ENCODE measurements at places on chromosomes 6 and 20.
A peak's percentile ranks its signal among the peaks of the same experiment; 100 is the strongest.

DNA sequence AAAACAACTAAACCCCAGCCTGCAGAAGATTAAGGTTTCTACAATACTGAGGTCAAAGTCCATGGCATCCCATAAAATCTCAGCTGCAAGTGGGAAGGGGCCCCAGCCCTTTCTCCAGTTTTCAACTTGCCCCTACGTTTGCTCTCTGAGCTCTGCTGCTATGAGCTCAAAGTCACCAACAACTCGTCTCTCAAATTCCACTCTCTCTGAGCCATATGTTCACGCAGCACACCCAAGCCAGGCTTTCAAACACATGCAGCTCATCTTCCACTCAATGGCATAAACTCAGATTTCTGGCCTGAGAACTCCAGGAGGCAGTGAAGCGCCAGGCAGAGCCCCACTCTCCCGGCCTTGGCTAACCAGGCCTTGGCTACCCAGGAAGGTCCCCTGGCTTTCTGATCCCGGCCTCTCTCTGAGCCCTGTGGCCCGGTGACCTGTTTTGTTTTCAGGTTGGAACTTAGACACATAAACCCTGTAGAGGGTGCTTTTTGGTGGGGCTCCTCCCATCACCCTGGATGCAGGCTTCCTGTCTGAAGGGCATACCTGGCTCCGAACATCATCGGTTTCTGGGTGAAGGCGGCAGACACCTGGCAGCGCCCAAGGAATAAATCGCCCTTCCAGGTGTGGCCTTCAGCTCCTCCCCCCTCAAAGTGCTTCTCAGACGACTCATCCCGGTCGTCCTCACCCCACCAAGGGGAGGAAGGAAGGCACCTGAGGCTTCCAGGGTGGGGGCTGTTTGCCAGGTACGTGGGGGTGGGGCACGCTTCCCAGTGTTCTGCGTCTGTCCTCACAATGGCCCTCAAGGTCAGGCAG, 12.4 kb downstream of the SLC22A23 start:
- no peak for DNase-seq

DNA sequence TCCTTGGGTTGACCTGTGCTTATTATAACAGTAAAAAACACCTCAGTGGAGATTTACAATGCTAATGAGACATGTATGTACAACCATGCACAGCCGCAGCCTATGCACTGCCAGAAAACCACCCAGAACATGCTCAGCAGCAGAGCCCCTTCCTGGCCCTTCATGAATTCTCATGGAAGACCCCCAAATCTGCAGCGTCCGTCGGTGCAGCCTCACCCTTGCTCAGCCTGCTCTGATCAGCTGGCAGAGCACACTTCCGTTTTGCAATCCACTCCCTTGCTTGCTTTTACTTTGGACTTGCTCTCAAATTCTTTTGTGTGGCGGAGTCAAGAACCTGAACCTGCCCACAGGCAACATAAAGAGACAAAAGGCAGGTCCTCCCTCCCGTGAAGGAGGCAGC, 378.2 kb upstream of the SULF2 start:
- no peak for DNase-seq

DNA sequence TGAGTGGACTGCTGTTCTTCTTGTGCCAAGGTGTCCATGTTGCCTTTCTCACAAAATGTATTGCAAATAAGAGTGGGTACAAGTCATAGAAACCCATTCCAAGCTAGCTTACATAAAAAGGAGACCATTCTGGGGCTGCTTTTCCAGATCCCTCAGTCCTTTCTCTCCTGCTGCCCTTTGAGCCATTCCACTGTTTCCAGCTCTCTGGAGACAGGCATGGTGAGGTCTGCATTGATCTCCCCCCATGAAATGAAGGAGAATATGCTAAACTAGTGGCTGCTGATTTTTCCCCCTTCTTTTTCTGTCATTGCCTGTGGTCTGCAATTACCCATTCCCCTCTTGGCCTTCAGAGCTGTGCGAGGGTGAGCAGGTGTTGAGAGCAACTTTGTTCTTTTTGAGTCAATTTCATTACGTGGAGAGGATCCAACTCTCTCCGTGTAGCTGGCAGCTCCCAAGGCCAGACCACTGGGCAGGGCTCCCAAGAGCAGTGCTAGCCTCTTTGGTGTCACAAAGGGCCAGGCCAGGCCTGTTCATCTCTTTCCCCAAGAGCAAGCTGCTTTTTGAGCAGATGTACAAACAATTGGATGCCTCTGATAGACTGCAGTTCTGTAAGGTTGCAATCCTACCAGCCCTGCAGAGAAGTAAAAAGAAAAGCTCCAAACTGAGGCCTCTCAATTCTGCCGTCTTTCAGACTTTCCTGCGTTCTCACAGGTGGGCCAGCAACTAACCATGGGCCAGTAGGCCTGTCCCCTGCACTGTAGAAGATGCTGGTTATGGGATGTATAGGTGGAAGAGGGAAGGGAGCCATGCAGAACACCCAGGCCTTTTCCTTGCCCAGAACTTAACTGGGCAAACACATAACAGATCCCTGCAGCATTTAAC, 96.1 kb upstream of the ARMC2 start:
- no peak for DNase-seq

GRCh38 chr20:1422753-1423152, 29.9 kb upstream of the FKBP1A start:
- no peak for DNase-seq

DNA sequence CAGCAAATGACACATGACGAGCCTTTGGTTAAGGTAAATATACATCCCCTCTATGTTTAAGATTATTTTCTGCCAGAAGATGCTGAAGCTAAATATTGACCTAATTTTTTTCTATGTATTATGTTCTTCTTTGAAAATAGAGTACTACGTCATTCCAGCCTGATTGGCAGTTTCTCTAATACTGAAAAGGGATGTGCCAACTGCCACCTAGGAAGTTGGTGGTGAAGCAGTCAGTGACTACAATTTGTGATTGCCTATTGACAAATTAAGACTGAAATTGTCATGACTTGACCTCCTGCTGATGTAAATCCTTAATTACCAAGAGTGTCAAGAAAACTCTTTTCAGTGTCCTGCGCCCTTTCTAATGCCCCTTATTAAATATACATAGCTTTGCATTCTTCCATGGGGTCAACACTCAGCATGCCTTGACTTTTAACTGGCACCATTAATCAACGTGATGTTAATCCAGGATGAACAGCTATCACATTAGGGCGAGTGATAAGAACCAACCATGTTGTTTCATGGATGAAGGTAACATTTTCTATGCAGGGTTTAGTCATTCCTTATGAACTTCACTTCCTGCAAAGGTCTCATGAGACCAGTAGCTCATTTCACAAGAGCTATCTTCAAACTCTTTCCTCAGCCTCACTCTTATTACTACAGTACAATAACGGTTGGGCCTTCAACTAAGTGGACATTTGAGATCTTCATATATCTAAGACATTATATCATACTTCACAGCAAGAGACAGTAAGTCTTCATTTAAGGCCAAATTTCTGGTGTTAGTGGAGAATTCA, 22.5 kb upstream of the SGK1 start:
- no peak for DNase-seq

GRCh38 chr6:24766680-24767462, 7.9 kb upstream of the GMNN start:
- DNase-seq, result peak; percentile 20

DNA sequence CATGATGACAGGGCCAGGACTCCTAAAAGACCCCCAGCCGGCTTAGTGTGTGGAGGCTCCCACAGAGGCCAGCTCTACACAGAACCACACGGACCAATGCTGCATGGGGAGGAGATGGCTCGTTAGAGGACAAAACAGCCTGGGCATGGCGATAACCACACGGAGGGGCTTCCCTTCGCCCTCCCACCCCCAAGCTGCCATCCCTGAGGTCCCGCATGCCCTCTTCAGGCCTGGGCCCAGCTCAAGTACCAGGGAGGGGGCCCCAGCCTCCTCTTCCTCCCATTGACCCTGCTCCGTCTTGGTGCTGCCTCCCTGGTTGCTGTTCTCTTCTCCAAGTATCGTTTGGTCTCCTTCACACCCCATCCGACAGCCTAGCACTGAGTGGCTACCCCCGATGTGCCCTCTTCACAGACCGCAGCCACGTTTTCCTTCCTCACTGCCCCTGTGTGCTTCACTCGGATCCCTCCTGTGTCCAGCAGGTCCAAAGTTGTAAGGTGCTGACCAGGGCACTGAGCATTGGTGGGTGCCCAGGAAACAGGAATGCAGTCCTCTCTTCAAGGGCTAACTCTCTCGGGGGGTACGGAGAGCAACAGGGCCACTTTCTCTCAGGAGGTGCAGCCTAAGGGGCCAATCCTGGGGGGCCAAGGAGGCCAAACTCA, 9.6 kb upstream of the MLN start:
- no peak for DNase-seq

DNA sequence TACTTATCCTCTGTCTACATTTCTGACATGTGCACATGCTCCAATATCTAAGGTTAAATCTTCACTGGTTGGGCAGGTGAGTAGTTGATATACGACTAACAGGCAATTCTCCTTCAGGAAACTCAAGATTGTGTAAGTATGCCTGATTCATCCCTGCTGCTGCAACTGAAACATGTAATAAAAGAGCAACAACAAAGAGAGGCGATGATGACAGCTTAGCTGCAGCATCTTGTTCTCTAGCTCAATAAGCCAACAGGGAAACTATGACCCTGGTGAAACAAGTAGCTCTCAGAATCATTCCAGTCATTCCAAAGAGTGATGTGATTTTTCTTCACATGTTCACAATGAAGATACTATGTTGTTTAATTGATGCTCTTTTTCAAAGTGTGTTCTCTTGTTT, 74.4 kb downstream of the ELOVL4 start:
- DNase-seq, result peak; percentile 2

- peak; percentile 69 for DNase-seq
Measured at GRCh38 chr6:26553264-26553634, 15.1 kb downstream of the HMGN4 start.

DNA sequence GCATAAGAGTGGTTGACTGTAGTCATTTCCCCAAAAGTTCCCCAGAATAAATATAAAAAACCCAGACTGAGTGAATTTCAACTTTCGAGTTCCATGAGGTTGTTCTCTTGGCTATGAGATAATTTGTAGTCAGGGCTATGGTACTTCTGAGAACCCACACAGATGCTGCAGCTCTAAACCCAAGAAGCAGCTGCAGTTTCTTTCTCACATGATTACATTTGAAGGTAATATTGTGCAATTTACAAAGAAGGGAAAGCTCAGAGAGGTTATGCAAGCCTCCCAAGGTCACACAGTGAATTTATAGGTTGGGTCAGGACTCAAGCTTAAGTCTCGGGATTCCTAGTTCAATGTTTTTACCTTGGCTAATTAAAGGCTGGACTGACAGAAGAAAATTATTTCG, 29.7 kb upstream of the CD93 start:
- no peak for DNase-seq

DNA sequence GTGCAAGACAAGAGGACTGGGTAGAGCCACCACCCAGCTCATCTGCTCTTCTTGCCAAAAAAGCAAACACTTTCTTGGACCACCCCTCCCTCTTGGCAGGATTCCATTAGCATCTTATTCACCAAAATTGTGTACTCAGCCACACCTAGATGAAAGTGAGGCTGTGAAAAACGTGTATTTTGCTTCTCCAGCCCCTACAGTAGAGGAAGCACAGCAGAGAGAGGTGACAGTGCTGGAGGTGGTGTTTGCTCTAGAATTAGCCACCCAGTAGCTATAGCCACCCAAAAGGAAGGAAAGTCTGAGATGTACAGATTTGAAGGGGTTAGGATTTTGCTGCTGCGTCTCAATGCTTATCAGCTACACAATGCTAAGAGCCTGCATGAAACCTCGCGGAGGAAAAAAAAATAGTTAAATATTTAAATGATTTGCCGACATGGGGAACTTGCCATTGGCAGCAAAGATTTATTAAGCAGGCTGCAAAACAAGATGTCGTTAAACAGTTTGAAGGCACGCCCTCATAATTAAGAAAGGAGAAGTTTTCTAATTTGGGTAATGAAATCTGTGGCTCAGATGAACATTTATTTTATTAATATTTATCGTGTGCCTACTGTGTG, 287.3 kb downstream of the ZNF217 start:
- DNase-seq, result no peak

GRCh38 chr20:63292292-63292701, 689 bp upstream of the COL20A1 start:
- no peak for DNase-seq

DNA sequence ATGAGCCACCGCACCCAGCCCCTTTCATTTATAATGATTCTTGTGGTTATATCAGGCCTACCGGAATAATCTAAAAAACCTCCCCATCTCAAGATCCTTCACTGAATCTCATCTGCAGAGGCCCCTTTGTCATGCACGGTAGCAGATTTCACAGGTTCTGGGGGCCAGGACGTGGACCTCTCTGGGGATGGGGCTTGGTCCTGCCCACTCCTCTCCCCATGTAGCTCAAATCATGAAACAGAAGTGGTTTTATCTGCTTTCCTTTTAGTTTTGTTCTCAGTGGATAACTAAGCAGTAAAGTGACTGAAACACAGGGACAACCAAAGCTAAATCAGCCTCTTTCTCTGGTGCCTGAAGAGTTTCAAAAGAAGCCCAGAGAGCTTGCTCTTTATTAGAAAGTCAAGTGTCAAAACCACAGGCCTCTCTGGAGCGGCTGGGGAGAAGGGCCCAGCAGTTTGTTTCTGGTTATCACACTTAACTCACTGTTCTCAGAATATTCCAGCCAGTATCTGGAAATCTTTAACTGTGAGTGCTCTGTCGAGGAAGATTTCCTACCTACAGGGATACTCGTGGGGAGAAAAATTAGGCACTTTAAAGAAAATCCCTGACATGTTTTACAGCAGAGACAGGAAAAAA, 60.6 kb upstream of the FAM184A start:
- no peak for DNase-seq

GRCh38 chr6:84910906-84911607, 146.7 kb upstream of the TBX18 start:
- DNase-seq, result no peak

DNA sequence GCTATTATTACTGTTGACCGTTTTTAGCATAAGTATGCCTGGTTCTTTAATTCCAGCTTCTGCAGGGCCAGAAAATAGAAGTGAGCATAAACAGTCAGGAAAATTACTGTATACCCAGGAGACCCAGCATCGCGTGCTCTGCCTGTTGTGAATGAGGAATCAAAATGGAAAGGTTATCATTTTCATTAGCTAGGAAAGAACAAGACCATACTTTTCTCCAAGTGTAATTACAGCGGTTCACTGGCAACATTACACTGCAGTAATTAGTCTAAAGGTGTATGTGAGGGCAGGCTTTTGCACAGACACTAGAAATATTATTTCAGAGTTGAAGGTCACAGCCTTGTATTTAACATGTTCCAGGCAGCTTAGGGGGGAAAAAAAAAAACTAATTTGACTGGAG, 403.8 kb upstream of the SOX4 start:
- DNase-seq, result no peak

GRCh38 chr6:26270486-26270861, 94.5 kb upstream of the BTN3A2 start:
- no peak for DNase-seq

GRCh38 chr6:68777956-68778355, 142.9 kb downstream of the ADGRB3 start:
- no peak for DNase-seq

GRCh38 chr6:4209196-4209595, 73.8 kb upstream of the ECI2 start:
- no peak for DNase-seq
